ENCODE measurements at places on chromosomes 16 and 17.

DNA sequence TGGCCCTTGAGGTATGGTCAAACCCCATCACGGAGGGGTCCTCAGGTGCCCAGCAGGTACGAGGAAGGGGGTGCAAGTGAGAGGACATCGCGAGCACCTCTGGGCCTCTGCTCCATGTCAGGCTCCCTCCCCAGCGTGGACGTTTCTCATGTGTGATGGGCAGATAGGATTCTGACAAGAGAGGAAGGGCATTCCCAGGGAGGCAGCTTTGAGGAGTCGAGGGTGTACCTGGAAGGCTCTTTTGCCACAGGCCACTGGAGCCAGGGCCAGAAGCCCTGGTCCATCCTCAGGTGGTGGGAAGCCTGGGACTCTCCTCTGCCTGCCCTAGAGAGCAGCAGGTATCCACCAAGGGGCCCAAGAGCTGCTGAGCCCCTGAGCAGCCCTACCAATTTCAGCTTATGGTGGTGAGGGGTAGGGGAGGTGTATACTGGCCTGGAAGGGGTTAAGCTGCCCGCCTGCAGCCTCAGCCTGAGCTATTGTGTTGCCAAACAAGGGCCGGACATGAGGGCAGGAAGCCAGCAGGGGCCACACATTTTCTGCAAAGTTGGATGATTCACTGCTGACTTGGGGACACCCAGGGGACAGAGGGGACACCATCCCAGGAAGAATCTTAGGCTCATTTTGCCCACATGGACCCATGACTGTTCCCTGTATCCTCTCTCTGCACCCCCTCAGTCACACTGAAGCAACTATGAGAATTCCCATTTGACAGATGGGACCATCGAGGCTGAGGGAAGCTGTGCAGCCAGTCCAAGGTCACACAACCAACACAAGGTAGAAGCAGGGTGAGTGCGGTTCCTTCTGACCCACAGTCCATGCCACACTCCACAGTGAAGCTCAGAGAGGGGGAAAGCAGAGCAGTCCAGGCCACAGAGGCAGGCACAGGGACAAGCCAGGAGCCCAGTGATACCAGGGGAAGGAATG lies 1.7 kb downstream of the CDH5 start:
- no peak for DNase-seq

GRCh38 chr16:27547134-27547533 lies 2.6 kb downstream of the GTF3C1 start:
- DNase-seq = no peak

DNA sequence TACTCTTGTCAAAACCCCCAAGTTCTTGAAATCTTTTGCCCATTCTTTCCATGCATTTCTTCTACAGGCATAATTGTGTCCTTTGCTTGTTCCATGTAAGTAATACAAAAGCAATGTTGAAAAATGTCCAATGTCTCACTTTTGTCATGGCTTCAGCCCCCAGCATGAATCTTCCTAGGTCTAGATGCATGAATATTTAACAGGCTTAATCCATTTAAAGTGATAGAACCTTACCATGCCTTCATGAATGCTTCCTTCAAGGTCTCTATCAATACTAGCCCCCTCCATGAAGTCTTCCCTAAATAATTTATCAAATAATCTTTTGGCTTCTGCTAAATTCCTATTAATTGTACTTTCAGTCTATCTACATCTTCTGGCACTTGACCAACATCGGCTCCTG lies 46.1 kb upstream of the ANKFY1 start:
- no peak for DNase-seq

- no peak for DNase-seq
Observed at GRCh38 chr16:19291475-19291874, 5.9 kb downstream of the CLEC19A start.

GRCh38 chr16:6204945-6205344 lies 1107.3 kb upstream of the EEF2KMT start:
- no peak for DNase-seq

- no peak for DNase-seq
Observed at GRCh38 chr16:62967163-62967562, 930.9 kb upstream of the CDH8 start.

DNA sequence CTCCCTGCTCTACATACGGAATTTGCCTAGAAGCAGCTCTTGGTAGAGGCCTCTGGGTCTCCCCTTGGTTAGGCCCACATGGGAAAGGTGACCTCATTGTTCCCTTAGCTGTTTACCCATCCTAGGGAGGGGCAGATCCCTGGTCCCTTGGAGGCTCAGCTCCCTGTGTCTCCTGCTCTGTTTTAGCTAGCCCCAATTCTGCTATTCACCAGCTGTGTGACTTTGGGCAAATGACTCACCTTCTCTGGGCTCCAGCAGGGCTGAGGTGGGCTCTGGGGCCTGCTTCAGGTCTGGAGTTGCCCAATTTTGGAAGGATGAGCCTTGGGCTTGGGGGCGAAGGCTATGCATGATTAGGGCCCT lies 3.9 kb downstream of the ABCC3 start:
- no peak for DNase-seq

DNA sequence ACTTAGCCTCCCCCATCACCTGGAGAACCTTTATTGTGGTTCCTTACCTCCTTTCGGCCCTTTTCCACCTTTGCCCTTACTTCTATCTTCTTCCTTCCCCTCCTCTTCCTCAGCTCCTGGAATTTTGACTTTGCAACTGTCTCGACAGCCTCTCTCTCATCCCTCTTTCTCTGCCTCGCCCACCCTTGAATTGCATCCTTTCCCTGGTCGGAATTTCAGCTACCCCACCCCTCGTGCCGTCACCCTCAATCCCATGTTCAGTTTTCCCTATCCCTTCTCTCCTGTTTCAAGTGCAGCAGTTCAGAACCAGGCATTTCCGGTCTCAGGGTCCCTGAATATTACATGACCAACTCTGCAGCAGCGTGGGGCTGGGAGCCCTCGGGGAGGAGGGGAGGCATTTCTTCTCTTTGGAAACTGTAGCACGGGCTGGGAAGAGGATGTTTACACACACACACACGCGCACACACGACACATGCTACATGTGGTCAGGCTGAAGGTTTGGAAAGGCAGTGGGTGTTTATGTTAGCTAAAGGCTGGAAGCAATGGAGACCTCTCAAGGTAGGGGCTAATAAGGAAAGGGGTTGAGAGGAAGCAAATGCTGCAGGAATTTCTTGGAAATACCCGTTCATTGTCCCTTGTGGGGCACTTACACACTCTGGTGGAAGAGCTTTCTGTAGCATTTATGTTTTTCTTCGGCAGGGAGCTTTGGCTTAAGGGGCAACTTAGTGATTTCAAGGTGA lies 971 bp downstream of the MINK1 start:
- DNase-seq = no peak

DNA sequence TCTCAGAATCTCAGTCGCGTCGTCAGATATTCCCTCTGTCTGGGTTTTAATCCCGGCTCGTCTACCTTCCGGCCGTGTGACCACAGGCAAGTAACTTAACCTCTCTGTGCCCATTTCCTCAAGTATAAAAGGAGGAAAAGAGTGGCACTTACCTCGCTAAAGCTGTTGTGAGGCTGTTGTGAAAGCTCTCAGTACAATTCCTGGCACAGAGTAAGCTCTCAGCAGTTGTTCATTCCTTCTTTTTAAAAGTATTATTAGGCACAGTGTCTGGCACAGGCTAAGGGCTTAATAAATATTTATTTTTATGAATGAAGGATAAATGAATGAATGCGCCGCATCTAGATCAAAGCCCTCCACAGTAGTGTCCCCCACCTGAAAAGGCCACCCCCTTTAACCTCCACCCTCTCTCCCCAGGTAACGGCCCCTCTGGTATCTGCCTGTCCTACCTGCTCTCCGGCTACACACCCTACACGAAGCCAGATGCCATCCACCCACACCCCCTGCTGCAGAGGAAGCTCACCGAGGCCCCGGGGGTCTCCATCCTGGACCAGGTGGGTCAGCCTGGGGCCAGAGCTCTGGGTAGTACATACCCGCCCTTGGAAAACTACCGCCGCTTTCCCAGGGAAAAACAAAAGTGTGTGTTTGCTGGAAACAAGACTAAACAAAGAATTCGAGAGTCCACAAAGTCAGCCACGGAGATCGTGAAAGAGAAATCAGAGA lies 6.0 kb downstream of the OSGIN1 start:
- DNase-seq = no peak

- DNase-seq = no peak
Observed at GRCh38 chr17:82424001-82424862, 5.8 kb upstream of the OGFOD3 start.

- no peak for DNase-seq
Observed at GRCh38 chr17:259341-259976, 78.0 kb upstream of the DOC2B start.

DNA sequence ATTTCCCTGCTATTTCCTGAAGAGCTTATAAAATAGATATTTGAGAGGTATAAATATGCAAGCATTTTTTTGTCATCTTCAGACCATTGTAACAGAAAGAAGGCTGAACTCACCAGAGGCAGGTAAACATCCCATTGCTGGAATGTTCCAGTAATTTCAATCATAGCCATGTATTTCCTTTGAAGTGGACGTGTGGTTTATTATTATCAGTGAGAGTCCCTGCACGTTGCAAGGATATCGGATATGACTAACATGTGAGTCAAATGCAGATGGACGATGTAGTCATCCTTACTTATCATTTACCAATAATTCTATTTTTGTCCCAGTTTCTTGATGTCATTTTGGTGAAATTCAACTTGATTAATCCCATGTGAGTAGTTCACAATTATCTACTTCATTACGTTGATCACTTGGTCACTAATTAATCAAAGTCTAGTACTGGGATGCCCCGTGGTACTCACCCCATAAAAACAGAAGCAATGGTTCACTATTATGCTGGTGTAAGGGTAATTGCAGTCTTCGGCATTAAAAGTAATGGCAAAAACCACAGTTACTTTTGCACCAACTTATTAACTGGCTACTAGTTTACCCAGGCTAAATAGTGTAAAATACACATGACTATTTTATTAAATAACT lies 89.5 kb downstream of the VAT1L start:
- no peak for DNase-seq

- DNase-seq = no peak
Observed at GRCh38 chr17:8314797-8315763, 5.0 kb downstream of the ARHGEF15 start.

Measured in stimulated activated CD8-positive, alpha-beta memory T cell treated with anti-CD3 and anti-CD28 coated beads, Interleukin-7, amount 100 ng/mL, for 1 hour (primary cell).